ENCODE measurements at places on chromosomes 2 and 18.
A peak's percentile ranks its signal among the peaks of the same experiment; 100 is the strongest.

- DNase-seq, result no peak
Measured at GRCh38 chr2:36384454-36384853, 28.9 kb downstream of the CRIM1 start.

DNA sequence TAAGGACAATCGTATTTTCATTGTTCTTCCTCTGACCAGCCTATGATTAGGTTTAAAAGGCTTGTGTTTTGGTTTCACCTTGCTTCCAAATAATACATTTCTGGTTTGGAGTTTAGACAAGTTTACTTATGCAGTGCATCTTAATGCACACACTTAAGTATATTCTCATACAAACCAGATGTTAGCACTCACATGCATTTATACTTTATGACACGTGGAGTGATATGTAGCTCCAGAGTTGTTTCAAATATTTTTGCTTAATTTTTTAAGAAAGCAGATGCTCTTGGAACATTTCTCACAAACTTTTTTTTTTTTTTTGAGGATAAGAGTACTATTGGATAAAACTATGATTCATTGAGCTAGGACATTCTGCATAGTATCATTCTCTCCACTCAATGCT, 109.9 kb downstream of the PDE1A start:
- DNase-seq, result no peak

DNA sequence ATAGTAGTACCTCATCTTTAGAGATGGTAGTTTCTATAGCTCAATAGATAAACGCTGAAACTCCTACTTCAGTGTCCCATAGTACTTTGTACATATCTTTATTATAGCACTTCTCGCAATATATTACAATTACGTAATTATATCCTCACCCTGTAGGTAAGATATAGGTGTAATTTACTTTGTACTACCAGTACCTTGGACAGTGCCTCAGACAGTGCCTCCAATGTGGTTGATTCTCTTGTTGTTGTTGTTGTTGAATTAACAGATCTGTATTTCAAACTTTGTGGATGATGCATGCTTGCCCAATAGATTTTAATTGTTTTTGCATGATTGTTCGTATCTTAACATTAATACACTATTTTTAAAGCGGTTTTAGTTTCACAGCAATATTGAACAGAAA, 188.6 kb downstream of the ARL6IP6 start:
- DNase-seq, result no peak

GRCh38 chr2:45168711-45169338, 159.6 kb upstream of the SIX2 start:
- no peak for DNase-seq

DNA sequence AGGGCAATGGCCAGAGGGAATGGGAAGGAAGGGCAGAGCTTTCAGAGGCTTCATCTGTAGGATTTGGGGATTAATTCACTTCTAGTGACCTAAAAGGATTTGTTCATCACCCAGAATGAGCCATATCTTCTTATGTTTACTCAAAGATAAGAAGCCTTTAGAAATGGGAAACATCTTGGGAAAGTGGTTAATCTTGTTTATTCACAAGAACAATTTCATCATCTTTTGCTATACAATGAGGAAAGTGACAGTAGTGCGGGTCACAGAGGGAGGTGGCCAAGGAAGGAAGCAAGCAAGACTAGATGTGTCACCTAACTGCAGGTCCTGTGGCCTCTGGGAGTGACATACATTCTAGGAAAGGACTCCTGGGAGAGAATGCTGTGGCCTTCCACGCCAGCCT, 140.4 kb upstream of the ALPP start:
- no peak for DNase-seq

- DNase-seq, result peak; percentile 39
Measured at GRCh38 chr2:55231546-55232083, 478 bp downstream of the CLHC1 start.

DNA sequence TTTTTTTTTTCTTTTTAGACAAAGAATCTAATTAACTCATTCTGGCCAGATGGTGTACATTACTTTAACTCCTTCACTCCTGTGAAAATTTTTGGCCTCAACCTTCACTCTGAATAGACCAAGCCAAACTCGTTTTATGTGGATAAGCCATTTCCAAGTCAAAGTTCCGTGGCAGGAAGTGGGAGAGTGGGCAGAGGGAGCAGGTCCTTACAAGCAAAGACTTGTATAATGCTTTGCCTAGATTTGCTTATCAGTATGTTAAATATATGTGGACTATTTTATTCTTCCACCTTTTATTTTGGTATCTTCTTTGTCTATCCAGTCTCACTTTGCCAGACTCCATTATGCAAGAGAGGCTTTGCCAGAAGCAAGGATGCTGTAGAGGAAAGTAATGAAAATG, 178.1 kb upstream of the TNP1 start:
- no peak for DNase-seq

DNA sequence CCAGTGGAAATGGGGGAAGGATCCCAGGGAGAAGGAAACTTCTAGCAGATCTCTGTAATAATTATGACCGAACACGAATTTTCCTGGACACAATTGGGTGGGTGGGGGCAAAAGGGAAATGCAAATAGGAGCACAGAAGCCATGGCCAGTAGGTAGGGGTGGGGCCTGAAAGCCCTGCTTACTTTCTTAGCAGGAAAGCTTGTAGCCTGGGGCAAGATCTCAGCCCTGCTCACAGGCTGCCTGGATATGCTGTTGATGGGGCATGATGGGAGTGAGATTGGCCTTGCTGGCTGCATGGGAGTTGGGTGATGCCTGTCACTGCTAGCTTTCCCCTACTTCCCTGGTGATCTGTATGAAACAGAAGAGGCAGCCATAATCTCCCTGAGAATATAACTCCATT, 45.9 kb upstream of the SPOPL start:
- no peak for DNase-seq

DNA sequence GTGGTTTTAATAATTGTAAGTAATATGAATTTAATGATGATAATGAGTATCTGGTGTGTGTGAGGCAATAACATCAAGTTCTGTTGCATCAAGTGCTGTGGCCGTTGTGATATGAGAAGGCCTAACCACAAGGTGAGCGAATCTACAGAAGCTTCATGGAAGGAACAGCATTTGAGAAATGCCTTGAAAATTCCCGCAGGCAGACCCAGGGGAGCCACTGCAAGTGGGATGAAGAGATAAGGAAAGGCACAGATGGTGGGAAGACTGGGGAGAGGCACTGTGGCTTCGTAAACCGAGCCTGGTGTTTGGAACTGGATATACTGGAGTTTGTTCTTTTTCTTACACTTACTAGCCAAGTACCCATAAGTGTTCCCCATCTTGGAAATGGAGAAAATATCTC, 357.5 kb downstream of the PTPRM start:
- DNase-seq, result no peak

DNA sequence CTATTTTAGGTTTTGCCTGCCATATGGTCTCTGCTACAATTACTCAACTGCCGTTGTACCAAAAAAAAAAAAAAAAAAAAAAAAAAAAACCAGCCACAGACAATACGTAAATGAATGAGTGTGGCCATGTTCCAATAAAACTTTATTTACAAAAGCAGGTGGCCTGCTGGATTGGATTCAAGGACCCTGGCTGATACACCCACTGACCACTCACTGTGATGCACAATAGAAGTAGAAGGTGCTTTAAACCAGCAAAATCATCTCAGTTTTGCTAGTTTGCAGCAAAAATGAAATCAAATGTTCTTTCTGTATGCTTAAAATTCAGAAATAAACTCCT, 137.4 kb downstream of the AKAIN1 start:
- DNase-seq, result no peak

DNA sequence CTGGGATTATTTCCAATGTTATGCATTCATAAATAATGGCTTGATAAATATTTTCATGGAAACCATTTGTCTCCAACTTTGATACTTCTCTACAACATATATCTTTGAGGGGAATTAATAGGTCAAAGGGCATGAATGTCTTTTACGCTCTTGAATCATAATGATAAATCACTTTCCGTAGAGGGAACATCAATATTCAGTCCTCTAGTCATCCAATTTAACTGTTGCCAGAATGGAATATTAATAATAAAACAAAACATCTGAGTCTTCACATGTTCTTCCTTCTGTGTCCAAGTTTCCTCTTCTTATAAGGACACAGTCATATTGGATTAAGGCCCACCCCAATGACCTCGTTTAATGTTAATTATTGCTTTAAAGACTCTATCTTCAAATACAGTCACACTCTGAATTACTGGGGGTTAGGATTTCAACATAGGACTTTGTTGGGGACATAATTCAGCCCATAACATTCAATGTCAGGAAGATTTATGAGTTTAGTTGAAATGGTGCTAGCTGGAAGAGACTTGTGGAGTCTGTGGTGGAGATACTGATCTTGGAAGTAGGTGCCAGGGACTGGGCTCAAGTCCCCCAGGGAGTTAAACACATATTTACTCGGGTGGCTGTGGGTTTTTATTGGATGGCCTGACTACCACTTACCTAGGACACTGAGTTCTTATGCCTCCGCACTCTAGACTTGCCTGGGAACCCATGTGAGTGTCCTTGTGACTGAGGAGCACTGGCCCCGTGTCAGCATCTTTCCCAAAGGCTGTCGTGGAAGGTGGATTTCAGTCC, 85.0 kb upstream of the SEC11C start:
- DNase-seq, result no peak

- no peak for DNase-seq
Measured at GRCh38 chr2:206204710-206205109, 45.0 kb downstream of the EEF1B2 start.

GRCh38 chr2:85746321-85747004, 7.3 kb upstream of the ATOH8 start:
- no peak for DNase-seq

DNA sequence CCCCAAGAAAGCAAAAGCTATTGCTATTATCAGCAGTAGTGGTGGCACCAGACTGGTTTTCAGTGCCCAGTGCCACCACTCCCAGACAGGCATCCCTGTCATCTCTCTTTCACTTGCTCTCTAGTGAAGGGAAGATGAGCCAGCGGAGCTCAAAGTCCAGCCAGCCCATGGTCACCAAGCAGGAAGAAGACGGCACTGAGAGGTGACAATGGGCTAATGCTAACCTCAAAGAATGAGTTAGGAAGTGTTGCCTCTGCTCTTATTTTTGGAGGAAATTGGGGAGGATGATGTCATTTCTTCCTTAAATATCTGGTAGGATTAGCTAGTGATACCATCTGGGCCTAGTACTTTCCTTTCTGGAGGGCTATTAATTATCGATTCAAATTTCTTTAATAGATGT, 1.7 kb downstream of the SP140 start:
- DNase-seq, result no peak

- no peak for DNase-seq
Measured at GRCh38 chr2:121736140-121736461, 574 bp downstream of the NIFK start.

GRCh38 chr18:4248686-4249085, 206.4 kb downstream of the DLGAP1 start:
- DNase-seq, result no peak

DNA sequence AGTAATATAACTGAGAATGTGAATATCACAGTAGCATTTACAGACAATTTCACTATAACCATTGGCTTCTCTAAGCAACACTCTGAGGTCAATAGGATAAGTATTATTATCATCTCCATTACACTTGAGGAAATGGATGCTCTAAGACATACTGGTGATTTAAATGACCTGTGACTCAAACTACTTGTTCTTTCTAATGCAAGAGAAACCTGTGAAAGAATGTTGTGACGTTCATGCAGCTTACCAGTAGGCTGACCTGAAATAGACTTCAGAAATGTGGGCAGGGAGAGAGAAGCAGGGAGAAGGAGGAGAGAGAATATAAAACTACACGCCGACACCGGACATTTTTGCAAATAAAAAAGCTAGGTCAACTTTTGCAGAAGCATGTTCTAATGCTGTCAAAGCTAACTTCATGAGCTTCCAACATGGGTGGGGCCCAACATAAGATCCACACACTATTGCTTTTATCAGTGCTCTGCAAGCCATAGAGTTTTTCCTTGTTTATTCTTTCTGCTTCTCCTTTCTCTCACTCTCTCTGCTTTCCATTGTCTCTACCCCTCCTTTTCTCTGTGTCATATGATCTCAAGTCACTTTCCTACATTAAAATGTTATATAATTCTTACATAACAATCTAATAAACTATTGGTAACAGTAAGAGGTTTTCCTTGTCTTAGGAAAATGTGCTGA, 217.6 kb upstream of the FN1 start:
- DNase-seq, result no peak

GRCh38 chr2:96530474-96531357, 5.8 kb upstream of the ARID5A start:
- DNase-seq, result no peak

DNA sequence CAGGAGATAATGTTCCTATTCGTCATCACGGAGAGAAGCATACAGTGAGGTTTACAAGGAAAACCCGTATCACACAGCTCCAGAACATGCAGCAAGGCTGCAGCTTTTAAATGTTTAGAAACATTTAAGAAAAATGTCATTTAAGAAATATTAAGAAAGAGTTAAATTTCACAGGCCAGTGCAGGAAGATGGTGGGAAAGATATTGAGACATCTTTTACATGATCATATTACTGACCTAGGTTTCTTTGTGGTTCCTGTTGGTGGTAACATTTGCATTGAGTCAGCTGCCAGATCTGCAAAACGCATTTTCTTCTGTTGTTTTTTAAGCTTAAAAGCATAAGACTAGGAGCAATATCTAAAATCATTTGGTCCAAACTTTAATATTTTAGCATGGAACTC, 44.9 kb downstream of the CPO start:
- no peak for DNase-seq

DNA sequence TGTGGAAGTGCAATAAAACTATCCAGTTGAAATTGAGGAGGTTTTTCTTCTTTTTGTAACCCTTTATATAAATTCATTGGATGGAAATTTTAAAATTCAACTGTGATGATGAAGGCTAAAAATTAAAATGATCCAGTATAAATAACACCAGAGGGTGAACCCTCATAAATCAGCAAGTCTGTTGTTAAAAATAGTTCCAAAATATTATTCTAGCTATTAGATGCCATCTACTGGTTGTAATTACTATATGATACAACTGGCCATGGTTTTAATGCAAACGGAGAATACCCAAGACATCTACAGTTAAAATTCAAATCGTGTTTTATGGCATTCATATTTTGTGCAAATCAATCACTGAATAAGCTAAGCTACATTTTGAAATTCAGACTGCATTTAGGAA, 53.8 kb downstream of the TMEM200C start:
- no peak for DNase-seq

GRCh38 chr2:102895376-102895775, 133.5 kb downstream of the TMEM182 start:
- no peak for DNase-seq

DNA sequence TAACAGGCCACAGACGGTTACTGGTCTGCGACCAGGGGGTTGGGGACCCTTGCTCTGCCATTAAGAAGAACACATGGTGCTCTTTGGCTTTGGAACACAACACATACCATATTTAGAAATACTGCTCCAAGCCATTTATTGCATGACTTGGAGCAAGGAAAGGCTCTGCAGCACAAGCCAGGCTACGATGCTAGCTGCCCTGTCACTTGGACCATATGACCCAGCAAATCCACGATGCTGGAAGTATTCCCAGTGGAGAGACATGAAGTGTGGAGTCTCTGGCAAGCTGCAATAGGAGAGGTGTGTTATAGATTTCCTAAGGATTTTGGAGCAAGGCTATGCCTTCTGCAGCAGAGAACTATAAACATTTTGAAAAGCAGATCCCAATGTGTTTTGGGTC, 171.2 kb downstream of the HAUS1 start:
- no peak for DNase-seq

- DNase-seq, result no peak
Measured at GRCh38 chr2:164044622-164045021, 308.8 kb upstream of the FIGN start.

- no peak for DNase-seq
Measured at GRCh38 chr2:154392256-154392655, 306.2 kb upstream of the KCNJ3 start.

- no peak for DNase-seq
Measured at GRCh38 chr18:12119358-12119757, 25.7 kb downstream of the ANKRD62 start.

All from AG08395 (cell line).